ENCODE measurements at places on chromosomes 4 and X.

DNA sequence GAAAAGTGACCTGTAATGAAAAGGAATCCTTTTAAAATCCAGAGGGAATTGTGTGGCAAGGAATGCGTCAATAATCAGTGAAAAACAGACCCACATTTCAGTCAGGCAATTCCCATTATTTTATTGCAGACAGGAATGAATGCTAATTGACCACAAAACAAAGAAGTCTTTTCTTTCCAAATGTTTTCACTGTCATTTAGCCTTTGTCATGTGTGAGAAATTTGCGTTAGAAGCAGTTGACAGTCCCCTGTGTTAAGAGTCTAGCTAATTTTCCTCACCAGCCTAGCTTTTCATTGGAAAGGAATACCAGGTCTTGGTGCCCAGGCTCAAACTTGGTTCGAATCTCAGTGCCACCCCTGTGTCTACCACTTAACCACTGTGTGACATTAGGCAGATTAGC lies 83.4 kb downstream of the KIT start:
- DNase-seq = no peak

DNA sequence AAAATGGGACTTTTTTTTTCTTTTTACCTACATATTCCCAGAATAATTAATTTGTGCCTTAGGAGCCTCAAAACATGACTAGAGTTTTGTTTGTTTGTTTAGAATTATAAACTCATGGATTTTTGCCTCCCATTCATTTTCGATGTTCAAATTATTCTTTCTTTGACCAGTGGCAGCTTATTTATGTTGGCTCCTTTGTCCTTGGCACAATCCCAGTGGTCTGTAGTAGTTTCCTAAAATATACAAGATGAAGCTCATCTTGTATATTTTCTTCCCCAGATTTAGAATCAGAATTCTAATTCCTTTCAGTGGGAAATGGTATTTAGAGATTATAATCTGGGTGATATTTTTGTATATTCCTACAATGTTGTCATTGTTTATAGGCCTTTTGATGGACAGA lies 27.2 kb downstream of the DCK start:
- DNase-seq = no peak

GRCh38 chrX:68894142-68894512 lies 65.3 kb downstream of the EFNB1 start:
- DNase-seq = peak; percentile 25

- no peak for DNase-seq
Measured at GRCh38 chr4:38905652-38906385, 38.2 kb downstream of the FAM114A1 start.

DNA sequence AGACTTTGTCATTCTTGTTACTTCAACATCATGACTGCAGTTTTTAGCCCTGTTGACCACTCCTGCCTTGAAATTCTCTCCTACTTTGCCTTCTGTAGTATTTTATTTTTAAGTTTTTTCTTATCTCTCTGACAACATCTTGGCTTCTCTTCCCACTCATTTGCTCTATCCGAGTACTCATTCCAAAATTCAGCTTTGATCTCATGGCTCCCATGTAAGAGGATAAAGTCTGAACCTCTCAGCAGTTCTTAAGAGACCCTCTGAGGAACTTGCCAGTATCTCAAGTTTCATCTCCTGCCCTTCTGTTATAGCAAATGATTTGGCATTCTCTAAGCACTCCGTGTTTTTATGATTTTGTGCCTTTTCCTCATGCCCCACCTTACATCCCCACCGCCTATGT lies 67.7 kb downstream of the GALNT7 start:
- DNase-seq = no peak

DNA sequence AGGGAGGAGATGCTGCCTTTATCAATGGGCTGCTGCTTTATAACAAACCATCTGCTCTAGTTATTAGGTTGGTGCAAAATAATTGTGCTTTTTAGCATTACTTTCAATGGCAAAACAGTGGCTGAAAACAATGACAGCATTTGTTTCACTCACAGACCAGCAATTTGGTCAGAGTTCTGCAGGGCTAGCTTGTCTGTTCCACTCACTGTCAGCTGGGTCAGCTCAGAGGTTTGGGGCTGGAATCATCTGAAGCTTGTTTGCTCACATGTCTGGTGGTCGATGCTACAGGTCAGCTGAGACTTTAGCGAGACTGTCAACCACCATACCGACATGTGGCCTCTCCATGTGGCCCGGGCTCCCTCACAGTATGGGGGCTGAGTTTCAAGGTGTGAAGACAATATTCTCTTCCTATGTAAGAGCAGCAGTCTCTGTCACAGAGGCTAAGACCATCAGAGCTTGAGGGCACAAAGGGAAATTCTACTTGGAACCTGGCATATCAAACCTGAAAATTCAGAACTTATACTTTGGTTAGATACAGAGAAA lies 81.3 kb upstream of the LIMCH1 start:
- DNase-seq = no peak

DNA sequence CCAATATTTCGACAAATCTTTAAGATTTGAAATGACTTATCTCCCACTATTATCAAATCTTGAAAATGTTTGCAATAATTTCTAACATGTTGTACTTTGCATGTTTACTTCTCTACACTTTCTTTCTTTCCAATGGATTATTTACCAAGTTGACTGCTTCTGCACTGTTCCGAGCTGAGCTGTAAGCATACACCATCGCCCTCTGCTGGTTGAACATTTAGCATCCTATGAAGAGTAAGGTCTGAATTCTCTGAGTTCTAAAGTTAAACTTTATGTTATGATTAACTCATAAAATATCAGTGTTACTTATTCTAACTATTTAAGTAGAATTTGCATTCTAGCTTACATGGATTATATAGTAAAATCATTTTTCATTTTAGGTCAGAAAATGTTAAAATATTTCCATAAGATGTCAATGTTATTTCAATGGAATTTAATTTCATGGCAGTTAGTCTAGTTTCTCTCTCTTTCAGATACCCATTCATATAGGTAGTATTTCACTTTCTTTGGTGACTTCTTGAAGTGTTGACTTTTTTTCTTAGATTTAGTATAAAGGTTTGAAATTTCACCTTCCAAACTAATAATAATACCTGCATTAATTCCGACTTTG lies 137.4 kb downstream of the DKK2 start:
- no peak for DNase-seq

- DNase-seq = no peak
Measured at GRCh38 chrX:103556963-103557612, 28.2 kb upstream of the TCEAL4 start.

- no peak for DNase-seq
Measured at GRCh38 chr4:101218894-101219293, 128.4 kb downstream of the PPP3CA start.

DNA sequence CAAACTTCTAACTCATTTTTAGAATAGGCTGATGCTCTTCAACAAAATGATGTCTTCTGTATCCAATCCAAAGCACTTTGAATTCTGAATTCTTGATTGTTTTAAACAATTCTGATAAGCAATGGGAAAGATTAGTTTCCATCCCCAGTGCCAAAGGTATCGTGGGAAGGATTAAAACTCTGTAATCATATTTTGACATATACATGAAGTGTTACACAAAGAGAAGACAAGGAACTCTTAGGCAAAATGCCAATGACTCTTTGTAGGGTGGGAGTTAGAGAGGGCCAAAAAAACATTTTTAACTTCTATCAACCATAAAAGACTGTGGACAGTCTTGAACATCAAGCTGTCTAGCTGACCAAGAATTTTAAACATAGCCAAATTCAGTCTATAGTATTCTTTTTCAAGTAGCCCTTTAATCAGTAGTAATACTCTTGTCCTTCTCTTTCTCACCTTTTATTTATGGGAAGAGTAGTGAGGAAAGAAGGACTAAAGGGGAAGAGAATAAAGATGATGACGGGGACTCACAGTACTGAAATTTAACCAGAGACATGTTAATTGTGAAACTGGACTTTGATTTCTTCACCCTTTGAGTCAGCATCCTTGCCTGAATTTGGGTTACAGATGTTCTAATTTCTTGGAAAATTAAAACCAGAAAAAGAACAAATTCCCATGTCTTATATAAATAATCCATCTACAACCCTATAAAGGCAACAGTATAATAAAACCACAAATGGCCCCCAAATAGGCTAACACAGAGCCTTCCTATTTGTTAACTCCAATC lies 51.8 kb upstream of the VEGFD start:
- DNase-seq = no peak

DNA sequence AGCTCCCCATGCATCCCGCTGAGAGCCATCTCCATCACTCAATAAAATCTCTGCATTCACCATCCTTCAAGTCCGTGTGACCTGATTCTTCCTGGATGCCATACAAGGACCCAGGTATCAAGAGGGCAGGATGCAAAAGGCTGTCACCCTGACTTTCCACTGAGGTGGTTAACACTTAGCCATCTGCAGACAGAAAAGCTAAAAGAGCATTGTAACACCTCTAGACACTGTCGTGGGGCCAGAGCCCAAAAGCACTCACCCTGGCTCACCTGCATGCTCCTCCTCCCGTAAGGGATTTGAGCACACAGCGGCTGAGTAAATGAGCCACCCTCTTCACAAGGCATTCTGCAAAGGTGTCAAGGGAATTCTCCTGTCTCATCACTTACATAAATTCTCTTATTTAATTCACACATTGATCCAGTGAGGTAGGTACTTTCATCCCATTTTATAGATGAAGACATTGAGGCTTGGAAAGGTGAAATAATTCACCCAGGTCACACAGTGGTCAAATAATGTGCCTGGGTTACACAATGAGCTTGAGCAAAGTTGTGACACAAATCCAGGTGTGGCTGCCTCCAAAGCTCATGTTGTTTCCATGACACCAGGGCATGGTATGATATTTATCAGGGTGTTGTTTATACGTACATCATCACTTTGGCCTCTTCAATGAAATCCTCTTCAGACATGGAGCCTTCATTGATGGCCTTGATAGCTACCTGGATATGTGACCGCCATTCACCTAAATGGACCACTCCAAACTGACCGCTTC lies 48.0 kb downstream of the TXK start:
- no peak for DNase-seq

GRCh38 chr4:140351093-140352075 lies 22.1 kb upstream of the SCOC start:
- DNase-seq = no peak

GRCh38 chr4:26346203-26346620 lies 25.4 kb downstream of the RBPJ start:
- peak; percentile 11 for DNase-seq

DNA sequence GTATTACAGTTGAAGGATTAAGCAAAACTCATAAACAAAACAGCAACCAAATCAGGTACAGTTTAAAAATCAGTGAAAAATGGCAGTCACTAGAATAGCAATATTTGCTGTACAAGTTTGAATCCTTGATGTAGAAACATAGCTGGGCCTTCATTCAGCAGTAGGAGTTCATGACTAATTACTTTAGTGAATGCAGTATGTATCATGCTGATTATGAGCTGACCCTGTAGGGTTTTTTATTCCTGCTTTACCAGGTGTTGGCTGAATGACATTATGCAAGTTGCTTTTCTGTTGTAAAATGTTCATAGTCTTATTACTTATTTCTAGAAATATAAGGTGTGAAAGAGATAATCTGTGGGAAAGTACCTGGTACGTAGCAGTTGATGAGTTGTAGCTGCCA lies 179.6 kb downstream of the CCSER1 start:
- DNase-seq = no peak

- no peak for DNase-seq
Measured at GRCh38 chr4:169017971-169018370, 7.9 kb upstream of the CBR4 start.

- no peak for DNase-seq
Measured at GRCh38 chr4:43680421-43680820, 768.2 kb downstream of the KCTD8 start.

GRCh38 chr4:3389233-3390215 lies 52.2 kb upstream of the HGFAC start:
- DNase-seq = no peak

DNA sequence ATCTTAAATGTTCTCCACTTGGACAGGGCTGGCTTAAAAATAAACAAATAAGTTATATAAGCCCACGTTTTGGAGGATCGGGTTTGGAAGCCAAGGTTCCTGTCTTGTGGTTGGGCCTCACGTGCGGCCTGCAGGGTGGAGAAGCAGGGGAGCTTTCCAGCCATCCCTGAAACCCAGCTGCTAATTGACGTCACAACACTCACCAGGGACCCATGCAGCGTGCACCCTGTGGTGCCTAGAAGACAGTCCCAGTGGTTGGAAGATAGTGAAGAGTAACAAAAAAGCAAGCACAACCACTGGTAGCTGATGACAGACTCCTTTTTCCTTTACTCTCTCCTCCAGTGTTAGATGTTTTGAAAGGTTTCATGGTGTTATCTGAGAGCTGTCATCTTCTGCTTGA lies 142.0 kb upstream of the RBPJ start:
- DNase-seq = peak; percentile 61

GRCh38 chr4:89837993-89838390 lies 1.0 kb upstream of the SNCA start:
- DNase-seq = no peak

DNA sequence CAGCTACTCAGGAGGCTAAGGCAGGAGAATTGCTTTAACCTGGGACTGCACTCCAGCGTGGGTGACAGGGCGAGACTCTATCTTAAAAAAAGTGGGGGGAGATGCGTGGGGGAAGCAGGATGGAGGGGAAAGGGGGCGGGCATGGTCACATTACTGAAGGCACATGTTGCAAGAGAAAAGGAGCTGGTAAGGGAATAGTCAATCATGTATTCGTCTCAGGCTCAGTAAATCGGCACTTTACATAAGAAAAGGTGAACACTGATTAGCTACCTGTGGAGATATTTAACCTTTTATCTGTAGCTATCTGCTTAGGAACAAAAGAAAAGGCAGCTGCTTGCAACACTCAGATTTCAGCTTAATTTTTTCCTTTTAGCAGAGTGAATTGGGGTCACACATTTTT lies 132.5 kb downstream of the PLS3 start:
- no peak for DNase-seq

DNA sequence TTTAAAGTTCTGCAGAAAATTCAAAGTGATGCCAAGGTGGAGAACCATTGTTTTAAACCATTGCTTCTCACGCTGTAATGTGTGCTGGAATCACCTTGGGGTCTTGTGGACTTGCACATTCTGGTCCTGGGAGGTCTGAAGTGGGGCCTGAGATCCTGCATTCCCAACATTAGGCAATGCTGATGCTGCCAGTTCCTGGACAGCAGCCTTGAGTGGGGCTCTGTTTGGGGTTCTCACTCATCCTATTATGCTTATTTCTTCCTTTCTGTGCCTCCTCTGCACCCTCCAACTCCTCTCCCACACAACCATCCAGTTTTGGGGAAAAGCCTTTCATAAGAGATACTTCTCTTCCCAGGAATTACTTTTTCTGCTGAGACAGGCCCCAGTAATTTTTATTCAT lies 44.2 kb upstream of the RASSF6 start:
- DNase-seq = no peak

- DNase-seq = no peak
Measured at GRCh38 chrX:41737065-41737464, 13.1 kb downstream of the GPR82 start.

GRCh38 chrX:119424999-119425398 lies 25.9 kb downstream of the SLC25A43 start:
- DNase-seq = no peak

- no peak for DNase-seq
Measured at GRCh38 chrX:72020788-72021187, 110.1 kb downstream of the NHSL2 start.
